ENCODE measurements at places on chromosomes 1 and 21.
A peak's percentile ranks its signal among the peaks of the same experiment; 100 is the strongest.

DNA sequence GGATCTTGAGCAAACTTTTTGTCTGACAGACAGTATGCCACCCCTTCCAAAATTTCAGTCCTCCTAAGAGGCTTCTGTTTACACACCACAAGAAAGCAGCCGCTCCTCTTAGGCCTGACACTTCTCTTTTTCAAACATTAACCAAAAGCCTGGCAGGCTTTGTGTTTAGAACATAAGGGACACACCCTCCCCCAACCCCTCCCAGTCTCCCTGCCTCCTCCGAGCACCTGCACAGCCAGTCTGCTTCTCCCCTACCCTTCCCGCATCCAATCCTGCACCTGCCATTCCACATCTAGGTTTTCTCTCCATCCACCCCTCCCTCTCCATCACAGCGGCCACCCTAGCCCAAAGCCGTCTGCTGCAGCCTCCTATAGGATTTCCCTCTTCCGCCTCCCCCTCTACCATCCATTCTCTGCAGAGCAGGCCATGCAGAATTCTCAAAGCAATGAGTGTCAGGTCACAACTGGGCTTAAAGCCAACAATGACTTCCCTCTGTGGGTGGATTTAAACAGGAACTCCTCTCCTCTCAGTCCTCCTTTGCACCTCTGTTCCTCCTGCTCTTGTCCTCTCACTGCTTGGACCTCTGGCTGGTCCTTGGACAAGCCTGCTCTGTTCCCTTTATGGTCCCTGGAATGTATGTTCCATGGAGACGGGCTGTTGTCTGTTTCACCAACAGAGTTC, 478.2 kb downstream of the NPHP4 start:
- DNase-seq, result no peak

GRCh38 chr1:56414728-56415224, 164.6 kb downstream of the PLPP3 start:
- DNase-seq, result no peak

GRCh38 chr1:62139410-62139809, 55.2 kb upstream of the L1TD1 start:
- DNase-seq, result no peak

DNA sequence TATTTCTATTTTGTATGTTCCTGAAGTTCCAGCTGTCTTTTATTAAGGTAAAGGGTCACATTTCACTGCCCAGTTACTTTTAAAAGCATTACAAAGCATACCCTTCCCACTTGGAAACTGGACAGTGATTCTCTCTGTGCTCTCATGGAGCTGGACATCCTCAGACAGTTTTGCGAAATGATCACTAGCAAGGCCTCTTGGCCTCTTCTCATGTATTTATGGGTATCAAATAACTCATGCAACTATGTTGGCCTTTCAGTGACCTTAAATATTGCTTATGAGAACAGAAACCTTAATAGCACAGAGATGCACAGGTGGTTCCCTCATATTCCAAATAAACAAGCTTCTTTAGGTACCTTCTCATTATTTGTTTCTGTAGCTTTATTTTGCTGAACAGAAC, 7.9 kb upstream of the AMPD1 start:
- no peak for DNase-seq

- peak; percentile 11 for DNase-seq
Observed at GRCh38 chr21:21163904-21164303, 165.7 kb downstream of the NCAM2 start.

DNA sequence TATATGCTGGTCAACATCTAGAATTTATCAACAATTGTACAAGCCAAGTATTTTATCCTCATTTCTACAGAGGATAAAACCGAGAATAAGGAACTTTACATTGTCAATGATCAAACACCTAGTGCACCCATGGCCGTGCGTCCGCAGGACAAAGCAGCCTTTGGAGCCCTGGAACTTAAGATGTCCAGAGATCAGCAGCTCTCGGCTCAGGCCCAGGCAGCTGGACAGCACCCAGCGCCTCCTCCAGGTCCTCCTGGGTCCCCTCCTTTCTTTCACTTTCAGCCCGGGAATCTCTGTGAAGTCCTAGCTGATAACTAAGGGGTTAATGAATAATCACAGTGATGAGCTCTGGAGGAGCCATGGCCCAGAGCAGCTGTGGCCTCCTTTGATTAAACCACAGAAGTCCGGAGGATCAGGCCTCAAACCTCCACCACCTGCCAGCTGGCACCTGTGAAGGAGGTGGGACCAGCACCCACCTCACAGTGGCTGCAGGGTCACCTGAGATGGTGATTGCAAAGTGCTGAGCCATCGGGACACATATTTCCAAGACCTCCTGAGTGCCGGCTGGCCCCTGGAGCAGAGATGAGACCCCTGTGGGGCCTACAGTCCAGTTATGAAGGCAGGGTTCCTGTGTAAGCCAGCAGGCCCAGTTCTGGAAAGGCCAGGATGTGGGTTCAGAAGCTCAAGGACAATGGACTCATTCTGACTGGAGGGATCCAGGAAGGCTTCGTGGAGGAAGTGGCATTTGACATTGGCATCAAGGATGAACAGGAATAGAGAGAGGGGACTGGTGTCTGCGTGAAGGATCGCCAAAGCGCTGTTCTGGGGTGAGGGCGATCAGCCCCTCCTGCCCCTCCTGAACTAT, 11.6 kb upstream of the SAMD11 start:
- DNase-seq, result no peak

- no peak for DNase-seq
Observed at GRCh38 chr21:33412832-33413519, 9.8 kb downstream of the IFNGR2 start.

DNA sequence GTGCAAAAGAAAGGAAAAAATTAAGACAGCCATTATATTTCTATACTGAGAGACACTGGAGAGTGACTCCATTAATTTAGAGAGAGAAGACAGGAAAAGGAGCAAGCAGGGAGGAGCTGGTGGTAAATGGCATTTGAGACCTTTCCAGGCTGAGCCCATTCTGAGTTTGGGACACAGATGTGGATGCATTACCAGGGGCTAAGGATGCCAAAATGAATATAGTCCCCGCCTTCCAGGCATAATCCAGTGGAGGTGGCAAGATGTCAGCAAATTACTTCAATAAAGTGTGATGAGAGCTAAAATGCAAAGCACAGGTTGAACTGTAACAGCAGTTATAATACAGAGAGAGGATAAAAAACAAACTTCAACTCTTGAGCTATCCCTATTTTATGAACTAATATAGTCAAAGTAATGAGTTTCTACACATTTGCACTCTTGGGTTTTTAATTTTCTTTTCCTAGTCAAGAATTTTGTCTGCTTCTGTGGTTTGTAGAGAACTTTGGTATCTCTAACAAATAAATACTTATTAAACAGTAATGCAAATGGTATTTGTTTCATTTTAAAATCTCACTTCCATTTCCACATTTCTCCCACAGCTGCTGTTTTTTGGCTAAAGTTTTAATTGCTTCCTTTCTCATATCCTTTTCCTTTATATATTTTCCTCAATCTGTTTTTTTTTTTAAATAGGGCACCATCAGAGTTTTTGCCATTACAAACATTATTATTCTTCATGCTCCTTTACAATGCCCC, 228.2 kb upstream of the KCNK2 start:
- DNase-seq, result no peak

- DNase-seq, result no peak
Observed at GRCh38 chr1:223123011-223123610, 19.9 kb downstream of the TLR5 start.

DNA sequence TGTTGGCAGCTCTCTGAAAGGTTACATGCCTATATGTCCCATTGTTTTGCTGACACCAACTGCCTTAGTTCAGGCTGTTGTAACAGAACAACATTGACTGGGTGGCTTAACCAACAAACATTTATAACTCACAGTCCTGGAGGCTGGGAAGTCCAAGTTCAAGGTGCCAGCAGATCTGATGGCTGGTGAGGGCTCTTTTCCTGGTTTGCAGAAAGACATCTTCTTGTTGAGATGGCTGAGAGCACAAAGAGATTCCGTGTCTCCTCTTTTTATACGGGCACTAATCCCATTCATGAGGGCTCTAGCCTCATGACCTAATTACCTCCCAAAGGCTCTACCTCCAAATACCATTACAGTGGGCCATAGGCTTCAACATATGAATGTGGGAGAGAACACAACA, 10.2 kb upstream of the STMN1 start:
- no peak for DNase-seq

GRCh38 chr1:48617252-48617651, 145.2 kb upstream of the SPATA6 start:
- no peak for DNase-seq

GRCh38 chr21:46048926-46049889, 48.7 kb upstream of the COL6A2 start:
- no peak for DNase-seq

DNA sequence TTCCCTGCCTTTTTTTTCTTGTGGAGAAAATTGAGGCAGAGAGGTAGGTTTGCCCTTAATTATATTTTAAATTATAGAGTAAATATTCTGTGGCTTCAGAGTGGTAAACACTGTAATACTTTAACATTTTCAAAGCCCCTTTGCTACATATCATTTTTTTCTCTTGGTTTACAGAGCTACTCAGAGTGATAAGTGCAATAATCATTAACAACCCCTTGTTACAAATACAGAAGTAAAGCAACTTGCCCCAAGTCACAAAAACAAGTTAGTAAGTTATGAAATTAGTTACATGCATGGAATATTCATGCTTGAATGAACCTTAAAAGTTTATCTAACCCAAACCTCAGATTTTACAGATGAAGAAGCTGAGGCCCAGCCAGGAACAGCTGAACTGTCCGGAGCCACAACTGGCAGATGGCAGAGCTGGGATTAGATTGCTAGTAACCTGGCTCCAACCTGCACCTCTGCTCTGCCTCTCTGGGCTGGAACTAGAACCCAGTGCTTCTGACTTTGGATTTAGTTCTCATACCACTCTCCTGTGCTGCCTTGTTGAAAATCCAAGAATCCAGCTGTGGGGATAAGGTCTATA, 48.7 kb downstream of the TNN start:
- no peak for DNase-seq

- DNase-seq, result no peak
Observed at GRCh38 chr1:38735651-38736161, 123.9 kb downstream of the RRAGC start.

- no peak for DNase-seq
Observed at GRCh38 chr1:12375133-12375829, 145.5 kb downstream of the VPS13D start.

DNA sequence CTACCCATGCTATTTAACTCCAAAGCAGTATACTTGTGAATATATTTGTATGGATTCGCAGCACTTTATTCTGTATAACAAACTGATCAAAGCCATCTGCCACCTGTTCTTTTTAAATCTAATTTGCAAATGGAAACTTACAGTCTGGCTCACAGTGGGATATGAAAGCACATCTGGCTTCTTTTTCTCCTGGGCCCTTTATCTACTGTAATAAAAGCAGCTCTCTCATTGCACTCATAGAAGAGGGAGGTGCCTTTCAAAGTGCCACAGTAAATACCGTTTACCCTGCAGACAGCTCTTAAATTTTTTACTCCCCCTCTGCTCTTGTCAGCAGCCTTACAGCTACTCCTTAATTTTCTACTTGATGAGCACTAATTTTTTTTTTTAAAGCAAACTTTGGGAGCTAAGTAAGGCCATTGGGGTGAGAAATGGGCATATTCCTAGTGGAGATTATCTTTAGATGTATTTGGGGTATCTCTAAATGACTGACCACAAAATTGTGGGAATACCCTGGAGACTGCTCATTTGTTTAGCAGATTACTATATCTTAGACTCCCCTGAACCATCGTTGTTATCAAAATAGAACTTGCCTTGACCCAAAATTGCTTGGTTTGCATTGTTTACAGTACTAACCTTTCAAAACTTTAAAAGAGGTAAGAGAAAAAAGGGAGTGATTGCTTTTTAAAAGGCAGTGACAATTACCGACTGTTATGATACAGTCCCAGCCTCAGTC, 110.1 kb downstream of the VPS13D start:
- DNase-seq, result no peak

GRCh38 chr1:186620566-186621350, 59.5 kb downstream of the PTGS2 start:
- no peak for DNase-seq

DNA sequence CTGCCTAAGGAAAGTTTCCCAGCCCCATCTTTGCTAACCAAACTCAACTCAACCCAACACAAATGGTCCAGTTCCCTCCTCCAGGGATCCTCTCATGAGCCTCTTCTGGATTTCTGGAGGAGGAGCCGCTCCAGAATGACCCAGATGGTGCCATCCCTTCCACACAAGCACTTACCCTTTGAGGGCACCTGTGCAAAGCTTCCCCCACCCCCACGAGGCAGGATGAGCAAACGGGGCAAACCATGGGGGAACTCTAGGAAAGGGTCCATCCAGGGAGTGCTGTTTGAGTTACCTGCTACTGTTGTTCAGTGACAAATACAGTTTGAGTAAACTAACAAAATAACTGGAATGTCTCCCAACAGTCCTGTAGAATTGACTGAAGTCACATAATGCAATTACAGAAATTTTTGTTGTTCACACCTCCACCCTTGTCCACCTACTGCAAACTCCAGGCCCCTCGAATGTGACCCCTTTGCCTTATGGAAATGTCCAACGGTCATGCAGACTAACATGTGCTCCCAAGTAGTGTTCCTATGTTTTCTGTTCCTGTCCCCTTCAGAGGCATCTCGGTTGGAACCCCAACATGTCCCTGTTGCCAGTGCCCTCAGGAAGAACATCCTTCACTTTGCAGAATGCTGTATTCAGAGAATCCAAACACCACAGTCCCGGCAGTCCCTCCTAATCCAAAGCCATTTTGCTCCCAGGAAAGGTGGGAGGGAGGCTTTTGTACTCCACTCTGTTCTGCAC, 160.1 kb downstream of the RRAGC start:
- no peak for DNase-seq

GRCh38 chr1:4269952-4270570, 370.0 kb upstream of the C1orf174 start:
- DNase-seq, result no peak

GRCh38 chr1:6000444-6001288, 8.4 kb upstream of the NPHP4 start:
- DNase-seq, result no peak

Data from activated CD4-positive, alpha-beta T cell treated with anti-CD3 and anti-CD28 coated beads for 4 hours (primary cell).